ENCODE measurements at places on chromosomes 3 and 15.

DNA sequence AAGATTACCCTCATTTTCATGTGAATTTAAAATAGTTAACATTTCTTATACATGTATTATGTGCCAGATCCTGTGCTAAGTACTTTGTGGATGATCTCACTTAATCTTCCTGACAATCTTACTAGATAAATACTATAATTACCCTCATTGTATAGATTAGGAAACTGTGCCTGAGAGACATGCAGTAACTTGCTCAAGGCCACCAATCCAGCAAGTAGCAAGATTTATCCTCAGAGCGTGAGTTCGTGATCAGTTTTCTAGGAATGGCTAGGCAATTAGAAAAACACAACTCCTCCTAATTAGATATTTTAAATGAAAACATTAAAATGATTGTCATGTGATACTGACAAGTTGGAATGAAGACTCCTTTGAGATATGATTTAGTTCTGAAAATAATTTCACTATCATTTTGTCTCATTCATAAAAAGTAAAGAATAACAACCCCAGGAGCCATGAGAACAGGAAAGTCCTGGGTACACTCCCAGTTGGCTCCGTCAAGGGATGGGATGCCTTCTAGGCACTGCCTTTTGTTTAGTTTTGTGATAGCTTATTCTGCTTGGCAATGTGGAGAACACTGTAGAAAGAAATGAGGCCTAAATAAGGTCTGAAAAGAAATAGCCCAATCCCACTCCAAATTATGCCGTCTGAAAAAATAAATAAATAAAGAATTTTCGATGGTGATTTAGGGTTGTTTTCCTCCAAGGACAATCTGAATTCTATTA is 61.3 kb downstream of the FBN1 start:
- DNase-seq = no peak

DNA sequence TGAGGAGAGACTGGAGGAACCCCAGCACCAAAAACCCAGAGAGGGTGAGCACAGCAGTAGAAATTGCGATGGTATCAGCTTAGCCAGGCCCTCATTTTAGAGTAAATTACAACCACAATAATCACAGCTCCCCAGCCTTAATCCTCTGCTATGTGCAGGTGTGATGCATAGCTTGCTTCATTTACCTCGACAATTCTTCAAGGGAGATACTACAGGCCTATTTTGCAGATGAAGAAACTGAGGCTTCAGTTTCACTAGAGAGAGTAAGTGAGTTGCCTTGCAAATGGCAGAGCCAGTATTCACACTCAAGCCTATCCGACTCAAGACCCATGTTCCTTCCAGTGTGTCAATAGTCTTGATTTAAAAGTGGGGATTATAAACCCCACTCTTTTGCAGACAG is 33.4 kb downstream of the LSM3 start:
- DNase-seq = no peak

DNA sequence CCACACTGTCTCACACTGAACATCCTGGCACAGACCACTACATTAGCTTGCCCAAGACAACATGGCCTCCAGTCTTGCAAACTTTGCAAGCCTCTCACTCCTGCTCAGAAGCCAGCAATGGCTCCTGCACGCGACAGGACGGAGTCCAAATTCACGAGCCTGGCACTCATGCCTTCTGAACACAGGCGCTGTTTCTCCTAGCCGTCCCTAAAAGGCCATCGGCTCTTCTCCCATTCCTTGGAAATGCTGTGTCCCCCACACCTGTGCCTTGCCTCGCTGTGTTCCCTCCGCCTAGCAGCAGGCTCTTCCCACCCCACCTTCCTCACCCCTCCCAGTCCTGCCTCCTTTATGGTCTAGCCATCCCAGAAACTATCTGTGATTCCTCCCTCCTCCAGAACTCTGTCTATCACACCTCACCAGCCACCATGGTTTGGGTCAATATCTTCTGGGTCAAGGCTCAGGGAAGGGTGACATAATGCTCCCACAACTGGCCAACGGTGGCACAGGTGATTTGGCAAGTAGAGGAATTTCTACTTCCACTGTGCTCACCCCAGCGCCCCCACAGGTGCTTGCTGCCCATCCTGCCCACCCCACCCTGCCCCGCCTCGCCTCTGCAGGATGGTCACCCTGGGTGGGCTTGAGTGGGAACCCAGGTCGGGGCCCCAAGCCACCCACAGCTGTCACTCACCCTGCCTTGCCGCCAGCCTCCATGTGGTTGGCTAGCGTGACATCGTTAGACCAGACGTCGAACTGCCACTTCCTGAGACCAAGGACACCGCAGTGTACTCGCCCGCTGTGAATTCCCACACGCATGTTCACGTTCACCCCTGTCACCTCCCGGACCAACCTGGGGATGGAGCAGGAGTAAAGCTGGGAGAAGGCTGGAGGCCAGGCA is 120.7 kb downstream of the ADCY5 start:
- DNase-seq = no peak

GRCh38 chr3:175518459-175518858 is 659.3 kb downstream of the NAALADL2 start:
- DNase-seq = no peak

- DNase-seq = no peak
Measured at GRCh38 chr3:180352261-180352660, 249.7 kb upstream of the TTC14 start.

GRCh38 chr3:81390796-81391195 is 370.6 kb downstream of the GBE1 start:
- no peak for DNase-seq

GRCh38 chr3:183502237-183503181 is 53.0 kb downstream of the KLHL6 start:
- no peak for DNase-seq

- no peak for DNase-seq
Measured at GRCh38 chr3:53377794-53378193, 30.5 kb upstream of the DCP1A start.

GRCh38 chr15:39154776-39155175 is 426.1 kb upstream of the THBS1 start:
- no peak for DNase-seq

DNA sequence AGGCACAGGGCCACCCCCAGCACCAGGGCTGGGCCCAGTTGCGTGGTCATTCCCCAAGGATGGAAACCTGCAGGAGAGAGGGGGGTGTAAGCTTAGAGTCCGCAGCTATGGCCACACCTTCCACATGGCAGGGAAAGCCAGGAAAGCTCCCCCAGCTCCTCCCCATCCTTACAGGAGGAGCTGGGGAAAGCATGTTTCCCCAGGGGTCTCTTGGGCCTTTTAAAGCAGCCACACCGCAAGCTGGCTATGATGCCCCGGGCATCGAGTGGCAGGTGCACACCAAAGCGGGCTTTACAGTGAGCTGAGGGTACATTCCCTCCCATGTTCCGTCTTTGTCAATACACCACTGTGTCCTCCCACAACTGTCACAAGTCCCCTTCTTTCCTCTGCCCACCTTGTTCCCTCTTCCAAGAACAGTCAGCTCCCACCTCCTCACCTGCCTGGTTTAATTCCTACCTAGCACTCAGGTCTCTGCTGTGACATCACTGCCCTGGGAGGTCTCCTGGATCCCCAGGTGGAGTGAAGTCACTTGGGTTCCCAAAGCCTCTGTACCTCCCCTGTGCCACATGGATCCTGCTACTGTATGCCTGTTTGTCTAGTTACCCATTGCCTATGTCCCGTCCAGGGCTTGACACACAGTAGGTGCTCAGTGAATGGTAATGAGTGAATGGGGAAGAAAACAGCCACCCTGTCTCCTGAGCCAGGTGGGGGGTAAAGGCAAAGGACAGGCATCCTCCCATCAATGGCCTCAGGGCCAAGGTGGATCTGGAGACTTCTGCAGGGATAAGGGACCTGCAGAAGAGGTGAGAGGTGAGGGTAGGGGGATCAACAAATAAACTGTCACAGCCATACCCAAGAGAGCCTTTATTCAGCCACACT is 3.4 kb downstream of the HYAL3 start:
- no peak for DNase-seq

DNA sequence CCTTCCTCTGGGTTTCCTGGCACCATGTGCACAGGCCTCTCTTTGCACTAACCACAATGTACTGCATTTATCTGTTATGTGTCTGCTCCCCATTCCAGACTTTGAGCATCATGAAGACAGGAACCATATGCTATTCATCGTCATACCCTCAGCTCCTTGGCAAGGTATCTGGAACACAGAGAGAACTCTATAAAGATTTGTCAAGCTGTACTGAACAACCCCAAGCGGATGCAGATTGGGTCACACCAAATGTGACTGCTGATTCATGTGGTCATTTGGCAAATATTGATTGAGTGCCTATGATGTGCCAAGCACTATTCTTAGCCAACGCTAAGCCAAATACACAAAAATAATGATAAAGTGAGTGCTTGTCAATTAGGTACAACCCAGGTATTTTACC is 7.5 kb upstream of the MEGF11 start:
- DNase-seq = no peak

DNA sequence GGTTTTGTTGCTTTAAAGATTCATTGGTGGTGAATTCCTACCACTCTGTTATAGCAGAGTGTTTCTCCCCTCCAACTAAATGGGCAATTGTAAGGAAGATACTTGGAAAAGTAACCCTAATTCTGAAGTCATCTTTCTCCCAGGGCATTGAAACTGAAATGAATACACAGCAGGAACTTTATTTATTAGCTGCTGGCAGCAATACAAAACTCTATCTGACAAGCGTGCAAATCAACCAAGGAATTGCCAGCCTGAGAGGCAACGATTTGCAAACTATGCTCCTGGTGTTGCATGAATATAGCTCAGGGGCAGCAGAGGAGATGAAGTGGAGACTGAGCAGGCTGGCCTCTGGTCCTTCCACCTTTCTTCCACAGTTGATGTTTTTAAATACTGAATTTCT is 48.9 kb downstream of the CD200R1 start:
- no peak for DNase-seq

DNA sequence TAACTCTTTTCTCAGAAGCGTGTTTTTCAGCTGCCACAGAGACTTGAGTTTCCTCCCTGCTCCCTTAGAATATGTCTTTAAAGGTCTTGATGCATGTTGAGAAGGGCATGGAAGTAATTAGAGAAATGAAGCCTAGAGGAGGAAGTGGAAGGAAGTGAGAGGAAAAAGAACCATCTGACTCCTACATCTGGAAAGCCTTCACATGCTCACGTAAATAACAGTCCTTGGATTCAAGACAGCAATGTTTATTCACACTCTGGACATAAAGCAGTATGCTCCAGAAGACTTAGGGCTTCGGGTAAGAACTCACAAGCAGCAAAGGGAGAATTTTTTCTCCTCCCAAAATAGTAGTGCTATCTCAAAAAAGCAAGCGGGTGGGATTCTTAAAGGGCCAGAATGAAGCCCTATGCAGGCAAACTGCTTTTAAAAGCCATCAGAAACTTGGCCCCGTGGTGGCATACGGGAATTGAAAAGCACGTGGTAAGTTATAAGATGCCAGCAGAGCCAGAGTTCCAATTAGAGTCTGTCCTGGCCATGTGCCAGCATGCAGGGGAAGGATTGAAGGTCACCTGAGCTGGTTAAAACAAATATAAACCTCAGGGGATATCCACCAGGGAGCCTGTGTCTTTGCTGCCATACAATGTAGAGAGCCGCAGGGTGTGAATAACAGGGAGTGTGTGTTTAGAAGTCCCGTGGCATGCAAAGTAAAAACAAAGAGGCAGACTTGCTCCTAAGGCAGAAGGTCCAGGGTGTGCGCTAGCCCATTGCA is 380.8 kb upstream of the NDN start:
- DNase-seq = no peak

Data from cortex of kidney (tissue), 1 donor.